ENCODE measurements at places on chromosomes 6 and 20.

- DNase-seq = no peak
These were observed 661 bp upstream of the PPP1R14C start for GRCh38 chr6:150142097-150142669.

GRCh38 chr6:148501178-148501590, 158.5 kb downstream of the SASH1 start:
- peak; percentile 85 for DNase-seq

- DNase-seq = no peak
These were observed 82.4 kb downstream of the ZNF292 start for GRCh38 chr6:87237804-87238203.

DNA sequence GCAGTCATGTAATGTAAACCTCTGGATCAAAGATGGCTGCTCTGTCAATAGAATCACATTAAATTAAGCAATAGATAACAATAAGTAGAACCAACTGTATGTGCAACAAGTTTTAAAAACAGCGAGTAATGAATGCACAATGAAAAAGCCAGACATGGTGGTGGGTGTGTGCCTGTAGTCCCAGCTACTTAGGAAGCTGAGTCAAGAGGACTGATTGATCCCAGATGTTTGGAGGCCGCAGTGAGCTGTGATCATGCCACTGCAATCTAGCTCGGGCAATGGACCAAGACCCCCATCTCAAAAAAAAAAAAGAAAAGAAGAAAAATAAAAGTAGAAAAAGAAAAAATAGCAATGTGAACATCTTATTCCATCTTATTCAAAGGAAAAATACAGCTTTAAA, 558.7 kb upstream of the MMS22L start:
- no peak for DNase-seq

GRCh38 chr6:29608131-29608530, 23.2 kb downstream of the OR2H2 start:
- no peak for DNase-seq

- DNase-seq = no peak
These were observed 44.5 kb downstream of the ADGRF1 start for GRCh38 chr6:46997646-46998045.

DNA sequence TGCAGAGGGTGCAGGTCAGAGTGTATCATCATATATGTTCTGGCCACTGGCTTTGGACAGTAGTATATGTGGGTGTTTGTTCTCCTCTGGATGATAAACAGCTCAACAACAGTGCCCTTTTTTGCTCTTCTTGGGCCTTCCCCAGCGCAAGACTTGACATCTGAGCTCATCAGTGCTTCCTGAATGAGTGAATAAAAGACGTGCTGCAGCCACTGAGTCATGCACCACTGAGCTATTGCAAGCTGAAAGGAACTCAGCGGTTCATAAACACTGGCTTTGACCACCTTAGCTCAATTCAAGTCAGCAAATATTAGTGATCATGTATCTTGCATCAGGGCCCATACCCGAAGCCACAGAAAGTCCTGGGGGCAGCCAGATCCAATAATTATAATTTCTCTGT, 105.3 kb upstream of the KCNG1 start:
- DNase-seq = no peak

- DNase-seq = peak; percentile 83
These were observed 99.1 kb upstream of the KCNK16 start for GRCh38 chr6:39421383-39422225.

DNA sequence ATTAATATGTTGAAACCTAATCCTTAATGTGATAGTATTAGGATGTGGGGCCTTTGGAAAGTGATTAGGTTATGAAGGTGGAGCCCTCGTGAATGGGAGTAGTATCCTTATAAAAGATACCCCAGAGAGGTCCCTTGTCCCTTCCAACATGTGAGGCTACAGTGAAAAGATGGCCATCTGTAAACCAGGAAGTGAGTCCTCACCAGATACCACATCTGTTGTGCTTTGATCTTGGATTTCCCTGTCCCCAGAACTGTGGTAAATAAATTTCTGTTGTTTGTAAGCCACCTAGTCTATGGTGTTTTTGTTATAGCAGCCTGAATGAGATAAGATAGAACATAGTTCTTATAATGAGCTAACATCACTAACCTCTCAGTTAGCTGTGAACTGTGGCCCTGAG, 16.6 kb upstream of the CALHM6 start:
- DNase-seq = no peak

GRCh38 chr6:79610306-79611009, 20.7 kb upstream of the SH3BGRL2 start:
- DNase-seq = no peak

DNA sequence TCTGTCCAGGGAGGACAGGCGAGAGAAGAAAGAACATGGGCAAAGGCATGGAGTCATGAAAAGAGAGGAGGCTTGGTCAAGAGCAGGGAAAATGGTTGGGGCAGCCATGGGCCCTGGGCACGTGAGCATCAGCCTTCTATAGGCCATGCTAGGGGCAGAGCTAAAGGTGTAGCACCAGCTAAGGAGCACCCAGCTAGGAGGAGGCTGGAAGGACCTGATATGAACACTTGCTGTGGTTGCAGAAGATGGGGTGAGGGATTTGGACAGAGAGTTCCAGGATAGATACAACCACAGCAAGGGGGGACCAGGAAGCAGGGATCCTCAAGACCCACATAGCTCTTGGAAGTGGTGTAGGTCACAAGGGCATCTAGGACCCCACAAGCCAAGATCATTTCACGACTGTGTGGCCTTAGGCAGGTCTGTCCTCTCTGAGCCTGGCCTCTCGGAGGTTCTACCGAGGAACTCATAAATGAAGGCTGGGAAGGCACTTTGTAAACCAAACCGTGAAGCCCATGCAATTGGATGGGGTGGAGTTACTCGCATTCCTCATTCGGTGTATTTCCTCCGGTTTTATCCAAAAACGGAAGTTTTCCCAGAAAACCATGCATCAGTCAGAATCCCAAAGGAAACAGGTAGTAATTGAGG, 74.0 kb upstream of the TOP1 start:
- peak; percentile 53 for DNase-seq

GRCh38 chr20:61886721-61887595, 178.7 kb downstream of the TAF4 start:
- no peak for DNase-seq

DNA sequence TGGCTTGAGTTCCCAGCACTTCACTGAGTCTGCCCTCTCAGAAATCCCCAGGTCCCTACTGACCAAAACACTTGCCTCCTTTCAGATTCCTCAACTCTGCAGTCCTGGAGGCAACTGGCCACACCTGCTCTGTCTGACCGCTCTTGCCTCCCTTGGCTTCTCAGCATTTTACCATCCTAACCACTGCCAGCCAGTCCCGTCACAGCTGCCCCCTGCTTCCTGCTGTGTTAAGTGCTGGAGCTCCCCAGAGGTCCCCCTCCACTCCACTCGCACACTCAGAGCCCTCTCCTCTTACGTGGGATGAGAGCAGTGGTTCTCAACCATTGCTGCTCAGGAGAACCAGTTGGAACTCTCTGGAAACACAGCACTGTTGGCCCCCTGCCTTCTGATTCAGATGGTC, 20.5 kb downstream of the ADAT2 start:
- DNase-seq = no peak

GRCh38 chr6:144330017-144330987, 45.2 kb downstream of the UTRN start:
- DNase-seq = peak; percentile 64

- no peak for DNase-seq
These were observed 734.4 kb downstream of the MAFB start for GRCh38 chr20:39954621-39955020.

DNA sequence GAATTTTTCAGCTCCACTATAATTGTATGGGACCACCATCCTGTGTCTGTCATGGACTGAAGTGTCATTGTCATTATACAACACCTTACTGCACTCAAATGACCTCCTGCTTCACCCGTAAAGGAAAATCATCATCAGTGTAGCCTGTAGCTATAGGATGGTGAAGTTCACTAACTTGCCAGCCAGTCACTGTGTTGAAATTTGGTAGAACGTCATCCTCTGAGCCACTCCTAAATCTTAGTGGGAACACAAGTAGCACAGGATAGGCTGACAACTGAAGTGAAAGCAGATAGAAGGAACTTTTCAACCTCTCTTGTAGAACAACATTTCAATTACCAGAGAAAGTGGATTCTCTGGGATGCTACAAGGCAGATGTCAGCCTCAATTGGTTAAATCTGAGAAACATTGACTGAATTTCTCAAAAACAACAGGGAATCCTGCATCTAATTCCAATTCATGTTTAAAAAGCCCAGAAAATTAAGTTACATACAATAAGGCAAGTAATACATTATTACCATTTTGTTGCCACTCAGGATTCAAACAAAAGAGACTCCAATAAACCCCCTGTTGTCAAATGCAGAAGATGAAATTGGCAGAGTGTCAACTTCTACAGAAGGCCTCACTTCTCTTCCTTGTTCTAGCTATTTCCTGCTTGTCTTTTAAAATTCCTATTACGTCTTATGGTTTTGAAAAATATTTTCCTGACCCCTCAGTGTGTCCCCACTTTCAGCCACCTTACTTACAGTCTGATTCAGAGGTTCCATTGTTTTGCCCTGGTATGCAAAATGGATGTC, 647.9 kb upstream of the AGPAT4 start:
- no peak for DNase-seq

GRCh38 chr6:126030045-126030444, 43.7 kb downstream of the TRMT11 start:
- no peak for DNase-seq

DNA sequence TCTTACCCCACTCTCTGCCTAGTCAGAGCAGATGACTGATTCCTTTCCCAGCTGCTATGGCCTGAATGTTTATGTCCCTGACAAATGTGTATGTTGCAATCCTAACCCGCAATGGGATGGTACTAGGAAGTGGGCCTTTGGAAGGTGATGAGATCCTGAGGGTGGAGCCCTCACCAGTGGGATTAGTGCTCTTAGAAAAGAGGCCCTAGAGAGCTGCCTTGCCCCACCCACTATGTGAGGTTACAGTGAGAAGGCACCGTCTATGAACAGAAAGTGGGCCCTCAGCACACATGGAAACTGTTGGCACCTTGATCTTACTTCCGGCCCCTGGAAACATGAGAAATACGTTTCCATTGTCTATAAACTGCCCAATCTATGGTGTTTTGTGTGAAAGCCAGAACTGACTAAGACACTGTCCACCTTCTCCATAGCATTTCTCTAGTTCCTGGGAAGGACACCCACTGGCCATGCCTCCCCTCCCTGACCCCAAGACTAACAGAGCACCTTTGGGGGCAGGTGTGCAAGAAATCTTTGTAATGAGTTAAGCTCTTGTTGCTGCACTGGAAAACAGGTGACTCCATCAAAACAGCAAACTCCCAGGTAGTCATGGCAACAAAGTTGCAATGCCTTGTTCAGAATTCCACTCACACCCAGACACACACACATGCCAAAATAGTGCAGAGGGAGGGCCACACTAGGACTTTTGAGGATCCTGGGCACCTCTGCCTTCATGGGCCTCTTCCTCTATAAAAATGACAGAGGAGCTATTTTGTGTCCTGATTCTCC, 16.2 kb downstream of the GABRR2 start:
- no peak for DNase-seq

GRCh38 chr20:12902992-12903391, 105.8 kb upstream of the SPTLC3 start:
- DNase-seq = no peak

DNA sequence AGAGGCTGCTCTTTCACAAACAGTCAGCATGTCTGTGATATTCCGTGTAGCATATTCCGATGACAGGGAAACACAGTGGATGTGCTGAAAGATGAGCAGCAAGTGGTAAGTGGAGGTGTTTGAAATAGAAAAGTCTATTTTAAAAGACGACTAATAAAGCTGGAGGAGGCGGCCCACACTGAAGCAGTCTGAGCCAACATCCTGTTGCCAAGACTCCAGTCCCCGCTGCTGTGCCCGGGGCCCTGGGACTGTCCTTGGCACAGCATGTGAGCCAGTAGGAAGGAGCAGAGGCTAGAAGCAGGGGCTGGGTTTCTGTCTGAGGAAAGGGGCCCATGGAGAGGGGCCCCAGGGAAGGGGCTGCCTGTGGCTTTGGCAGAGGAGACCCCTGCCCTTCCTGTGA, 351.5 kb upstream of the CHD6 start:
- DNase-seq = no peak

DNA sequence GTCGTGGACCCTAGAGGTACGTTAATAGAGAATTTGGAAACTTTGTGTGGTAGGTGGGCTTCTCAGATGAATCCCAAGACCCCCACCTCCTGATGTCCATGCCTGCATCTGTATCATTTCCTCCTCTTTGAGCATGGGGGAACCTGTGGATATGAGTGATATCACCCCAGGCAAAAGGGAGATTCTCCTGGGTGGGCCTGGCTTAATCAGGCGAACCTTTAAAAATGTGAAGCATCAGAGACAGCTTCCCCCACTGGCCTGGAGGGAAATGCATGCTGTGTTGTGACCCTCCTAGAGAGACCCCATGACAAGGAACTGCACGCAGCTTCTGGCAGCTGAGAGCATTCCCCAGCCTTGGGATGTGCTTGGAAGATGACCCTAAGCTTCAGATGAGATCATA, 180.9 kb downstream of the MBOAT1 start:
- DNase-seq = no peak

- DNase-seq = no peak
These were observed 4.4 kb upstream of the CST3 start for GRCh38 chr20:23641936-23642751.

GRCh38 chr6:12602951-12603672, 113.5 kb upstream of the PHACTR1 start:
- no peak for DNase-seq

DNA sequence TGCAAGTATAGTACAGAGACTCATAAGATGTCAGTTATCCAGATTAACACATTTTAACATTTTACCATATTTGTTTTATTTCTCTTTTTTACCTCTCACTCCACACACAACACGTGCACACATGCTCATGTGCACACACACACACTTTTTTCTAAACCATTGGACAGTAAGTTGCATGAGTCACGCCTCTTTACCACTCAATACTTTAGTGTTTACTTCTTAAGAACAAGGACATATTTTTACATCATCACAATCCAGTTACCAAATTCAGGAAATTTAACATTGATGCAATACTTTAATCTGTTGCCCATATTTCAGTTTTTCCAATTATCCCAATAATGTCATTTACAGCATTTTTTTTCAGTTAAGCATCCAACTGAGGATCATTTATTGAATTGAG, 109.0 kb downstream of the RIN2 start:
- DNase-seq = no peak

DNA sequence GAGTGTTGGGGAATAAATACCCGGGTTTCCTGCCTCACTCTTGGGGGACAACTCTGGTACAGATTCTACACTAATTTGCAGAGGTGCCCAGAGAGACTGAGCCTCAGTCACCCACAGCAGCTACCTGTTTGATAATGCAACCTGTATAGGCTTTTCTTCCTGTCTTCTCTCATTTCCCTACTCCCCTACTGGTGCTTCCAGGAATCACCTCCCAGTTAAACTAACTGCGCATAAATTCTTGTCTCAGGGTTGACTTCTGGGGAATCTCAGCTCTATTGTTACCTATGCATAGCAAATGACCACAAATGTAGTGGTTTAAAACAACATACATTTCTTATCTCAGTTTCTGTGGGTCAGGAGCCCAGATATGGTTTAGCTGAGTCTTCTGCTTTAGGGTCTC, 11.3 kb downstream of the OCSTAMP start:
- DNase-seq = no peak

All from lower leg skin (tissue), 4 donors.